ENCODE measurements at places on chromosomes 3 and 15.

DNA sequence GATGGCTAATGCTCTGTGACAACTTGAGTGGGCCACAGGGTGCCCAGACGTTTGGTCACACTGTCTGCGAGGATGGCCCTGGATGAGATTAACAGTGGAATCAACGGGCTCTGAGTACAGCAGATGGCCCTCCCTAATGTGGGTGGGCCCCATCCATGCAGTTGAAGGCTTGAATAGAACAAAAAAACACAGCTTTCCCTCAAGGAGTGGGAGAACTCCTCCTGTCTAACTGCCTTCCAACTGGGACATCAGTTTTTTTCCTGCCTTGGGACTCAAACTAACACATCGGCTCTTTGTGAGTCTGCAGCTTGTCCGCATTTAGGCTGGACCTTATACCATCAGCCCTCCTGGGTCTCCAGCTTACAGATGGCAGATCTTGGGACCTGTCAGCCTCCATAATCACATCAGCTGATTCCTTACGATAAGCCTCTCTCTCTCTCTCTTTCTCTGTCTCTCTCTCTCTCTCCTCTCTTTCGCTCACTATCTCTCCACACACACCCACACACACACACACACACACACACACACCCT lies 20.8 kb downstream of the FAM174B start:
- no peak for DNase-seq

- no peak for DNase-seq
Observed at GRCh38 chr3:182083112-182083511, 371.4 kb downstream of the SOX2 start.

- no peak for DNase-seq
Observed at GRCh38 chr3:42214565-42215283, 51.3 kb downstream of the CCK start.

DNA sequence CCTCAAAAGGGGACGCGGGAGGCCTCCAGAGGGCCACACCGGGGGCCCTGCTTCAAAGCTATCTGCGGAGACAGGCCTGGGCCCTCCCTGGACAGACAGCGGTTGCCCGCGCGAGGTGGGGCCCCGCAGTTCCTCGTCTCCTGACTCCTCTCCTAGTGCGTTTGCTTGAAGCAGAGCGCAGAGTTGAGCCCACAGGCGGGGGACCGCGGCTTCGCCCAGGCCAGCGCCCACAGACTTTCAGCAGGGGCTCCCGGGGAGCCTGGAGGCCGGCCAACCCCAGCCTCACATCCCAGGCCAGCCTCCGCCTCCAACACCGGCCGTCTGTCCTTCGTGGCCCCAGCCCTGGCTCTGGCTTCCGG lies 540 bp upstream of the ADAMTS7 start:
- DNase-seq: peak; percentile 12

GRCh38 chr3:125591116-125591760 lies 4.1 kb downstream of the OSBPL11 start:
- DNase-seq: no peak

GRCh38 chr15:40790718-40791117 lies 16.2 kb upstream of the ZFYVE19 start:
- DNase-seq: no peak

GRCh38 chr15:46892621-46893160 lies 824.6 kb upstream of the SEMA6D start:
- no peak for DNase-seq

GRCh38 chr15:37394402-37395099 lies 294.2 kb upstream of the MEIS2 start:
- DNase-seq: no peak

DNA sequence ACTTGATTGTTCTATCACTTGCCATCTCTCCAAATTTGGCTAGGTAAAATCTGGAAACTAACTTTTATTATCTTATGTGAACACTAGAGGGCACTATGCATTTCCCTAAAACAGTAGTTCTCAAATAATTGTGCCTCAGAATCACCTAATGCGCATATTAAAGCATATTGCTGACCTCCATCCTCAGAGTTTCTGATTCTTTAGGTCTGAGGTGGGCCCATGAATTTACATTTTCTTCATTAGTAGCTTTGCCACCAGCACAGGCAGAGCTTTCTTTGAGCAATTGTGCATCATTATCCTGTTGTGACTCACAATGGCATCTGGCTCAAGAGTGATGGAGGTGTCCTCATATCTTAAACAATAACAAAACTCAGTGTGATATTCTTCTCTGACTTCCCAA lies 17.5 kb upstream of the BCHE start:
- DNase-seq: no peak

DNA sequence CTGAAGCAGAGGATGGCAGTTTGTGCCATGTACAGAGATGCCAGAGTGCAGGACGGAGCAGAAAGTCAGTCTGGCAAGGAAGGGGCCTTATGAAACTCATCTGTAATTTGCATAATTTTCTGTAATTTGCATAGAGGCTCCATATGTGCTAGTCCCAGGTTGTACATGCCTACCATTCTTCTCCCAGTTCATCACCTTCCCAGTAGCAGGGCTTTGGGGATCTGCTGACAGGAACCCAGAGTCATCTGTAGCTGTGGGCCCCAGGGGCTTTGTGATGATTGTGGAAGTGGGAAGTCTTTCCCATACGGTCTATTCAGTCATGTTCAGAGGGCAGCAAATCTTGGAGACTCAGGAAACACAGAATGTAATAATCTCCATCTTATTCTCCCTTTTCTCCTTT lies 42.4 kb upstream of the SIAH2 start:
- no peak for DNase-seq

Data from Caco-2 (cell line).